CD4-positive, alpha-beta memory T cell (primary cell): ENCODE measurements at places on chromosomes 11 and 22. TPM values are rescaled to one million over a fixed set of nuclear protein-coding genes. Genes with fewer than 3 reads are reported as not detected.

- no peaks in the 10 kb centered on the region for H3K36me3 ChIP-seq
- no peak overlapping the region for H3K4me3 ChIP-seq
- no peak overlapping the region for H3K27ac ChIP-seq
Measured at GRCh38 chr11:57980201-57980600, 43.5 kb upstream of the OR9Q1 start.

GRCh38 chr22:32911503-32911902, 110.0 kb downstream of the TIMP3 start:
- no peaks in the 10 kb centered on the region for H3K36me3 ChIP-seq
- no peak for DNase-seq
- H3K4me1 ChIP-seq, result no peaks in the 10 kb centered on the region
- H3K4me3 ChIP-seq, result no peak overlapping the region
- no peak overlapping the region for H3K27ac ChIP-seq

DNA sequence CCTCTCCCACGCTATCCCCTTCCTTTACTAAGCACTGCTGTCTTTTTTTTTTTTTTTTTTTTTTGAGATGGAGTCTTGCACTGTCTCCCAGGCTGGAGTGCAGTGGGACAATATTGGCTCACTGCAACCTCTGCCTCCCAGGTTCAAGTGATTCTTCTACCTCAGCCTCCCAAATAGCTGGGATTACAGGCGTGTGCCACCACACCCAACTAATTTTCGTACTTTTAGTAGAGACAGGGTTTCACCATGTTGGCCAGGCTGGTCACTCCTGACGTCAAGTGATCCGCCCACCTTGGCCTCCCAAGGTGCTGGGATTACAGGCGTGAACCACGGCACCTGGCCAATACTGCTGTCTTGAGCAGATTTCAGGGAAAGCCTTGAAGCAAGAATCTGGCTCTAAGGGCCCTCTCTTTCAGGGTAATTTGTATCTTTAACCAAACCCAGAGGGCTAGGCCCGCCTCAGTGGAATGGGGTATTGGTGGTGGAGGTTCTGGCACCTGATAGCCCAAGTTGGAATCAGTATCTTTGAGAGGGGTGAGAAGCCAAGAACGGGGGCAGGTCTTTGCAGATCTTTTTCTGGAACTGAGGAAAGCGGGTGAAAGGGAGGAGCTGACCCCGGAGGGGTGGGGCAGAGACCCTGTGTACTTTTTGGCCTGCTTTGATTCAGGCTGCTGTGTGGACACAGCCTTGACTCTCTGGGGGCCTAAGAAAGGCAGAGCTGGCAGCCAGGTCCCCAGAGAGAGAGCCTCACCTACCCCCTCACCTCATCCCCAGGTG, 37.0 kb downstream of the TRIOBP start:
- H3K4me3 ChIP-seq, result no peak overlapping the region
- no peaks in the 10 kb centered on the region for H3K27me3 ChIP-seq
- no peaks in the 10 kb centered on the region for H3K4me1 ChIP-seq
- no peak for DNase-seq
- H3K36me3 ChIP-seq, result no peaks in the 10 kb centered on the region
- H3K27ac ChIP-seq, result no peak overlapping the region

- DNase-seq, result no peak
- peak overlapping the region; percentile 98 for H3K4me3 ChIP-seq
- H3K27me3 ChIP-seq, result no peaks in the 10 kb centered on the region
Measured at GRCh38 chr22:23856721-23857605, 712 bp upstream of the SLC2A11 start.

DNA sequence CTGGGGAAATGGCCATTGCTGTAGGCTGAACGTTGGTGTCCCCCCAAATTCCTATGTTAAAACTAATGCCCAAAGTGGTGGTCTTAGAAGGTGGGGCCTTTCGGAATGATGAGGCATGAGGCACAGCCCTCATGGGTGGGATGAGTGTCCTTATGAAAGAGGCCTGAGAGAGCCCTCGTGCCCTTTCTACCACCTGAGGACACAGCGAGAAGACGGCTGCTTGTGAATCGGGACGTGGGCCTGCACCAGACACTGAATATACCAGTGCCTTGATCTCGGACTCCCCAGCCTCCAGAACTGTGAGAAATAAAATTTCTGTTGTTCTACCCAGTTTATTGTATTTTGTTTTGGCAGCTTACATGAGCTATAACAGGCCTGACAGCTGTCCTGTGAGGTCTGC, 162.9 kb upstream of the B3GAT1 start:
- no peaks in the 10 kb centered on the region for H3K27me3 ChIP-seq
- no peaks in the 10 kb centered on the region for H3K36me3 ChIP-seq
- H3K4me1 ChIP-seq, result no peaks in the 10 kb centered on the region
- no peak overlapping the region for H3K4me3 ChIP-seq
- no peak overlapping the region for H3K27ac ChIP-seq

- H3K4me3 ChIP-seq, result no peak overlapping the region
- no peak overlapping the region for H3K27ac ChIP-seq
- DNase-seq, result no peak
- H3K36me3 ChIP-seq, result no peaks in the 10 kb centered on the region
- no peaks in the 10 kb centered on the region for H3K4me1 ChIP-seq
- no peaks in the 10 kb centered on the region for H3K27me3 ChIP-seq
Measured at GRCh38 chr22:27866135-27867084, 52.6 kb downstream of the PITPNB start.

The KCNC1 gene
- total RNA-seq, result not detected

The DDX6 gene
- total RNA-seq, result 304 TPM

GRCh38 chr22:37260901-37261336, 16.9 kb upstream of the RAC2 start:
- DNase-seq, result peak; percentile 70
- H3K36me3 ChIP-seq, result no peaks in the 10 kb centered on the region
- H3K4me1 ChIP-seq, result peaks cover 19% of the 10 kb centered on the region
- no peak overlapping the region for H3K4me3 ChIP-seq
- H3K27ac ChIP-seq, result no peak overlapping the region

The KRTAP5-7 gene
- not detected for total RNA-seq
